ENCODE measurements at places on chromosomes 2 and 18.
A peak's percentile ranks its signal among the peaks of the same experiment; 100 is the strongest.

GRCh38 chr2:186887107-186888090 is 38.4 kb upstream of the ZSWIM2 start:
- DNase-seq, result no peak

DNA sequence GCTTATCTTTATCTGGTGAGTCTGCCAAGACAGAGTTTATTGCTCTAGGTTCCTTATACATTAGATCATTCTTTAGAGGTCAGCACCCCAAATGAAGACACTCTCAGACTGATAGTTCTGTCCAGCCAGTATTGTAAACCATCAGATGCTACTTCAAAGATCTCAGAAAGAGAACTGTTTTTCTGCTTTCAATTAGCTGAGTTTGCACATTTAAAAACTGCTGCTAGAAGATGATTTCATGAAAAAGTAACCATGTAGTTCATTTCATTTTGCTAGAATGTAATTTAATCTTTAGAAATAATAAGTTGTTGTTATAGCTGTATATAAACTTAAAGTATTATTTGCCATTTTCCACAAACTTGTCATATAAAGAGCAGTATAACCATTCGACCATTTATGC is 344.5 kb upstream of the ATP5MC3 start:
- no peak for DNase-seq

DNA sequence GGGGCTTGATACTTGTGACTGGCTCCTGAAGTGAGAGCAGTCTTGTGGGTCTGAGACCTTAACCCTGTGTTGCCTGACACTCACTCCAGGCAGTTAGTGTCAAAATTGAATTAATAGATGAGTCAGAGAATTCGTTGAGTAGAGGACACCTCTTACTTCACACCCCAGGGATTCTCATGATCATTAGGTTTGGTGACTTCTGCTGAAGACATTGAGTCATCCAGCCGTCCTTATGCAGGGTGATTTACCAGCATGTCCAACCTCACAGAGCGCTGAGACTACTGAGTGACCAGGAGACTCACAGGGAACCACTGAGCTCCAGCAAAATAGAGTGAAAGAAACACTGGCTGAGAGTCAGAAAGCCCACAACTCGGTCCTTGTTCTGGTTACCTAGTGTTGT is 36.0 kb upstream of the EVA1A start:
- DNase-seq, result no peak

DNA sequence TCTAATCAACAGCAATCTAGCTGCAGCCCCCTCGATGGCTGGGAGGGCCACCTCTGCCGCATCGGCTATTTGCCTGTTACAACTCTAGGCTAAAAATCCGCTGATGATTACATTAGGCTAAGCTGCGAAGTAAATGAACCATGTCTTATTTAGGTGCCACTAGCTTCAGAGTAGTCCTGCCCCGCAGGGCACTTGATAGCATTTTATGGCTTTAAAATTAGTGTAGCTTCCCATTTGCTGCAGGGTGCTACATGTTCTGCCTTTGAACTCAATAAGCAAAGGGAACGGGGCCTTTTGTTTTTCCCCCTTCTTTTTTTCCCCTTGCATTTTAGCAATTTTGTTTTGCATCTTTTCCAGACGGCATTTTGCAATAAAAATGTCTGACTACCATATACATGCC is 270.2 kb downstream of the GBX2 start:
- no peak for DNase-seq

- DNase-seq, result no peak
Observed at GRCh38 chr2:105725388-105725787, 19.3 kb upstream of the NCK2 start.

DNA sequence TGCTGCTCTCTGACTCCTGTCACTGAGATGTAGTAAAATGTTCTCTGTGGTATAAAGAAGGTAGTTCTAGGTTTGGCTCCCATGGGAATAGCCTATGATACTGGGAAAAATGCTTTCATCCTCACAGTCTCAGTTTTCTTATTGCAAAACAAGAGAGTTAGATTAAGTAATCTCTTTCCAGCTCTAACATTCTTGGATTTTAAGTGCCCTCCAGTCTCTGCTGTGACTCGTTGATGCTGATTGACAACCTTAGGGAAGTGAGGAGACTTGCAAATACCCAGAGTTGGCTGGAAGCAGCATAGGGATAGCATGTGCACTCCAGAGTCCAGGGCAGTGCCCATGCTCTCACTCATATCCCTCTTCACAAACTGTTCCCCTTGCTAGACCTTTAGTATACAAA is 534.9 kb downstream of the SLC4A3 start:
- no peak for DNase-seq

DNA sequence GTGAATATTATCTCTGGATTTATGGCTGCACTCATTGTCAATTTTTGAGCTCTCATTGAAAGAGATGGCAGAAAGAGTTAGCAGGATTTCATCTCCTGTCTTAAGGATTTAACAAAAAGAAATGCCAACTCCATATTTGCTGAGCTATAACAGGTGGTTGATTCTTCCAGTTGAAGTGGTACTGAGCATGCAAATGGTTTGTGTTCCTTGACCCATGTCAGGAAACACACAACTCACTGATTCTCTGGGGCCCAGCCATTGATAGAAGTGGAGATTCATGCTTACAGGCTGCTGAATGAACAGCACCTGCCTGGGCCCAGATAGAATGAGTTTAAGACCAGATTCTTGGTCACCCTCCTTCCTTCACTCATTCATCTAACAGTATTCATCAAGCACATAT is 128.8 kb downstream of the CERS6 start:
- no peak for DNase-seq

DNA sequence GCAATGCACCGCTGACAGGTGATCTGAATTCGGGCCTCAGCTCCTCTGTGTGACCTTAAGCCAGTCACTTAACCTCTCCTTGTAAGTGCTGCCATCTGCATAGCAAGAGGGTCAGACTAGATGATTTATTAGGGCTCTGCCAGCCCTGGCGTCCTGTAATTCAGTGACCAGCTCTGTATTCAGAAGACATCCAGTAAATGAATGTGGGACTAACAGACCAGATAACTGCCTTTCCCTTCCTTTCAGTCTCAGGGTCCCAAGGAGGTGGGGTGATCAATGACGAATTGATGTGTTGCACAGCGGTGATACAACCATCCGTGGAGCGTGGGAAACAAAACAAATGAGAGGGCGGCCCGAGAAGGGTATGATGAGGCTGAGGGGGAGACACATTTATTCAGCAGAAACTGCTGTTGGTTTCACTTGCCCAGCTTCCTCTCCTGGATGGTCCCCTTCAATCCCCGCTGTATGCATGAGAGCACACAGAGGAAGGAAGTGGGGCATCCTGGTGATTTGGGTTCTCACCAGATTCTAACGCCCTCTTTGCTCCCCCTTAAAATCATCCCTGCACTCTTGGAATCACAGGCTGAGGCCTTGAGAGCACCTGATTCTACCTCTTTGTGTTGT is 92.8 kb downstream of the VIT start:
- DNase-seq, result no peak

DNA sequence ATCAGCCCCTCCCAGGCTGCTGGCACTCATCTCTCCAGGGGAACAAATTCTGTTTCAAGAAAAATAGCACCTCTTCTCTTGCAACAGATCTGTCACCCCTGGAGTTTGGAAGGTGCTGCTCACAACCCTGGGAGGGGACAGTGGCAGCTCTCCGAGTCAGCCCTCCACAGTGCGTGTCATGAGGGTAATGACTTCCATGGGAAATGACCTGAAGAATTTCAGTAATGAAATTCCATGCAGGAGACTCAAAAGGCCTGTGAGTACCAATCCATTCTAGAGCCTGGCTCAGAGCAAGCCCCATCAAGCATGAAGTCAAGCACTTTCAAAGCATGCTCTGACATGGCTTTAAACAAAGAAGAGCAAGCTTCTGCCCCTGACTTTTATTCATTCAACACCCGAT is 276.3 kb upstream of the PARD3B start:
- DNase-seq, result no peak

GRCh38 chr2:217789003-217789735 is 213.6 kb downstream of the TNS1 start:
- peak; percentile 49 for DNase-seq

GRCh38 chr2:41741951-41742595 is 305.7 kb upstream of the PKDCC start:
- no peak for DNase-seq

DNA sequence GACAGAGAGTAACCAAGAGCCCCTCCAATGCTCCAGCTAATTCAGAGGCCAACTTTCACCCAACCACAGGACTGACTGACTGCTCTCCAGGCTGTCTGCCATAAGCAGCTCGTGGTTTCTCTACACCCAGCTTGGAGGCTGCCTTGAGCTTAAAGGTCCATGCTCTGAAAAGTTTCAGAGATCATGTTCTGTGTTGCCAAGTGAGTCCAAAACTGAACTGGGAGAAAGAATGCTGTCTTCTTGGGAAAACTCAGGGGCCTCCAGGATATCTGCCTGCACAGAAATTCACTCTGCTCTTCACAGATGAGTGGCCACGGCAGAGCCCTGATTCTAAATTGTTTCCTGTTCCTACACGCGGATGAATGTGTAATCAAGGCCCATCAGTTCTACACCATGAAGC is 51.1 kb downstream of the LPIN2 start:
- no peak for DNase-seq

GRCh38 chr2:135820003-135820618 is 16.9 kb downstream of the LCT start:
- DNase-seq, result peak; percentile 87

GRCh38 chr2:179031731-179032408 is 18.1 kb downstream of the CCDC141 start:
- DNase-seq, result peak; percentile 17

- DNase-seq, result no peak
Observed at GRCh38 chr18:44840058-44840790, 159.5 kb downstream of the SETBP1 start.

DNA sequence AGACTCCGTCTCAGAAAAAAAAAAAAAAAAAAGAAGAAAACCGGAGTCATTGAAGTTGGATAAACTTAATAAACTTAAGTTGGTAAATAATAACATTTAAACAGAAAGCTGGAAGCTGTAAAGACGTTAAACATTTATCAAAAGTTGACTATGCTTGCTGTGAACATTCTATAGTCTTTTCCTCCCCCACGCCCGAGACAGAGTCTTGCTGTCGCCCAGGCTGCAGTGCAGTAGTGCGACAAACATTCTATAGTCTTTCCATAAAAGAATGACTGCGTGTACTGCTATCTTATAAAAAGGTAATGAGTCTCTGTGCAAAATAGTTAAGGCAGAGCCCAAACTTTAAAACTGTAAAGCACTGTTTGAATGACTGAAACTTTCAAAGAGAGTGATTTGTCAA is 45.2 kb downstream of the PPP4R1 start:
- DNase-seq, result no peak

GRCh38 chr2:174835797-174836255 is 71.6 kb upstream of the CHRNA1 start:
- peak; percentile 71 for DNase-seq

DNA sequence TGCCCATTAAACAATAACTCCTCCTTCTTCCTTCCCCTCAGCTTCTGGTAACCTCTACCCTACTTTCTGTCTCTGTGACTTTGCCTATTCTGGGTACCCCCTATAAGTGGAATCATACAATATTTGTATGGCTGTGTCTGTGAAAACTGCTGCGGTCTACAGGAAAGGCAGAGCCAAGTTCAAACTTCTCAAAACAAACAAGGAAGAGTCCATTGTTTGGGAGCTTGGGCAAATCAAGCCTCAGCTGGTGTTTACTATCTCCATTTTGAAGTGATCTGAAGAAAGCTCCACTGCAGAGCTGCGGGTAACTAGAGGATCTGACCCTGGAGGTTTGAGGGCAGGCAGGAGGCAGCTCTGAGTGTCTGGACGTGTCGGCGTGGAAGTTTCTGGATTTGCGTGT is 48.6 kb upstream of the DAPL1 start:
- DNase-seq, result no peak

DNA sequence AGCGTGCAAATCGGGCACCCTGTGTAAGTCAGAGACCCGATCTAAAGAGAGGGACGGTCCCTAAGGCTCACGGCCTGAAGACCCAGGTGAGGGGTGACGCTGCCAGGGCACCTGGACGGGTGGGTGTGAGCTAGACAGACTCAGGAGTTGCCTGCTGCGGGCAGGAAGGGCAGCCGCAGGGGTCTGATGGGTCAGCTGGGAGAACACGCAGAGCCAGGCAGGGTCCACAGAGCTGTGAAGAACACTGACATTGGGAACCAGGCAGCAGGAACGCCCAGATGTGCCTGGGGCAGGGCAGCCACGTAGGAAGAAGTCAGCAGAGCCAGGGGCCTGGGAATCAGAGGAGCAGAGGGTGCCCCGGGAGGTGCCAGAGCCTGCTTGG is 25.9 kb downstream of the HDAC4 start:
- no peak for DNase-seq

DNA sequence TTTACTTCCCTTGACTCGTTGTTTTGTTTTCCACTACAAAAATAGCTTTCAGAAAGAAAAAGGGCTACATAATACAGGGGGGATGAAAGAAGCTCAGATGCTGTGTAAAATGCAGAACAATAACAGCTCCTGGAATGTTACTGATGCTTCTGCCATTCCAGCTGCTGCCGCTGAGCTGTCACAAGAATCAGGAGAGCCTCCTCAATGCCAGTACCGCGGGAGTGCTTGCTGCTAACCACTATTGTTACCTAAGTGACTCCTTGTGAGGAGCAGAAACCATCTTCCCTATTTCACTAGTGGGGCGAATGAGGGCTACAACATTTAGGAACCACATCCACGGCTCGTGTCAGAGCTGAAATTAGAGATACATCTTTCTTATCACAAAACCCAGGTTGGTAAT is 384.8 kb downstream of the GALR1 start:
- DNase-seq, result no peak

DNA sequence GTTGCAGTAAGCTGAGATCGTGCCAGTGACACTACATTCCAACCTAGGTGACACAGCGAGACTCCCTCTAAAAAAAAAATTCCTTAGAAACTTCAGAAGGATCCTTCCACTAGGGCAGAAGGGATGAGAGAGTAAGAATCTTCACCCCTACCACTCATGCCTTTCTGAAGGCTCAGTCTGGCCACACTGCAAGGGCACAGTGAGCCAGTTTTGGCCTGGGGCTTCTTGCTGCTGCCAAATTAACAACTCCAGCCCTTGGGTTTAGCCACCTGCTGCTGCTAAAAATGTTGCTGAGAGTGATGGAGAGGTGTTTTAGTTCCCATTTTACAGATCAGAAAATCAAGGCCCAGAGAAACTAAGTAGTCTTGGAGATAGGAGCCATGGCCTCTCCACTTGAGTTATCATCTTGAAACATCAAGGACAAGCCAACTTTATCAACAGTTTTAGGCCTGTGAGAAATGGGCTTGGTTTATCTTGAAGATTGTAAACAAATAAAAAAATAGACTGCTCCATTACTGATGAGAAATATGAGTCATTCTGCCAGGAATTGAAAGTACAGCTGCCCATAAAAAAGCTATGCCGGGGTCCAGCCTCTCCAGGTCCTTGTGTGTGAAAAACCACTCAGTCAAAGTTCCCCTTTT is 31.9 kb upstream of the CASP8 start:
- DNase-seq, result no peak

GRCh38 chr2:17813010-17813741 is 3.1 kb upstream of the MSGN1 start:
- no peak for DNase-seq

GRCh38 chr18:22987547-22988189 is 54.5 kb downstream of the RBBP8 start:
- no peak for DNase-seq

GRCh38 chr2:120013597-120014223 is 833 bp downstream of the EPB41L5 start:
- DNase-seq, result no peak

Data from stimulated activated CD8-positive, alpha-beta memory T cell treated with anti-CD3 and anti-CD28 coated beads, Interleukin-15, amount 100 ng/mL, for 48 hours (primary cell).